Hematopoietic multipotent progenitor cell (in vitro differentiated cells): ENCODE measurements at places on chromosomes 6 and 20.

- no peak for DNase-seq
Measured at GRCh38 chr20:57071283-57071731, 195.1 kb downstream of the BMP7 start.

- DNase-seq: no peak
Measured at GRCh38 chr6:94462231-94462630, 1042.9 kb upstream of the EPHA7 start.

DNA sequence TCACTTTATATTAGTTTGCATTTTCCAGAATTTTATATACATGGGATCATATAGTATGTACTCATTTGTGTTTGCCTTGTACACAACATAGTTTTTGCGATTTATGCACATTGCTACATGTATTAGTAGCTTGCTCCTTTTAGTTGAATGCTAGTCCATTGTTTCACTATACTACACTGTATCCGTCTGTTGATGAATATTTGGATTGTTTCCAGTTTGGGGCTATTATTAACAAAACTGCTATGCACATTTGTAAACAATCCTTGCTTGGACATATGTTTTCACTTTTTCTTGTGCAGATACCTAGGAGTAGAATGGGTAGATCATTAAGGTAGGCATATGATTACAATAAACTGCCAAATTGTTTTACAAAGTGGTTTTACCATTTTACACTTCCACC lies 3.9 kb upstream of the LRRC1 start:
- no peak for DNase-seq

- no peak for DNase-seq
Measured at GRCh38 chr6:144741659-144742058, 456.5 kb downstream of the UTRN start.

GRCh38 chr6:107330168-107330567 lies 129.2 kb downstream of the PDSS2 start:
- no peak for DNase-seq

GRCh38 chr20:37758332-37758731 lies 64.5 kb downstream of the CTNNBL1 start:
- DNase-seq: no peak

- DNase-seq: no peak
Measured at GRCh38 chr6:118752803-118753202, 101.4 kb upstream of the CEP85L start.

DNA sequence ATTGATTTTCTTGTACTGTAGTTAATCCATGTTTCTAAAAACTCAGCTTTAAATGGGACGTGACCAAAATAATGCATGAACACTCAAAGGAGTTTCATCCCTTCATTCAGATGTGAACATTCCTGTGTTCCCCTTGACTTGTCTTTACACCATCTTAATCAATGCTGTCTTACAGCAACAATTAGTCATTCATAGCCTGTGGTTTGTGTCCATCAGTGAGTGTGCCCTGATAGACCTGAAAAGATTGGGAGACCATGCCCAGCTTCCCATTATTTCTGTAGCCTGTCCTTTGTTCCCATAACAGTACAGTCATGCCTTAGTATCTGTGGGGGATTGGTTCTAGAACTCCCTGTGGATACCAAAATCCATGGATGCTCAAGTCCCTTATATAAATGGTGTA lies 23.9 kb downstream of the NT5E start:
- DNase-seq: no peak

- no peak for DNase-seq
Measured at GRCh38 chr6:160128879-160129516, 7.4 kb downstream of the SLC22A1 start.

GRCh38 chr6:49966823-49967222 lies 2.6 kb downstream of the DEFB113 start:
- no peak for DNase-seq

GRCh38 chr6:139647016-139647415 lies 272.6 kb upstream of the CITED2 start:
- DNase-seq: no peak

- peak; percentile 40 for DNase-seq
Measured at GRCh38 chr6:37536491-37537190, 36.9 kb upstream of the CCDC167 start.

DNA sequence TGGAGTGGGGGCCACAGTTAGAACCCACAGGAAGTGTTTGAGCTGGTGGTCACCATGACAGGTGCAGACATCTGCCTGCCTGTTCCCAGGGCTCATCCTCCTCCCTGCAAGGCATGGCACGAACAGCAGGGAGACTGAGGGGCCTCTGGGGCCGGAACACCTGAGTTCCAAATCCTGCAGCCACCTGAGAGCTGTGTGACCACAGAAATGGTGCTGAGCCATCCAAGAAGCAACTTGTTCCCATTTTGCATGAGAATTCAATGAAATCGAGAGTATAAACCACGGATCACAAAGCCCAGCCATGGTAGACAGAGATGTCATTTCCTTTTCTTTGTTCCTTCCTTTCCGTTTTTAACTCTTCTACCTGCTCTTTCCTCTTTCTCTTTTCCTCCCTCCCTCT lies 268.6 kb downstream of the FOXA2 start:
- no peak for DNase-seq

- DNase-seq: no peak
Measured at GRCh38 chr6:112660626-112661025, 313.5 kb downstream of the RFPL4B start.

DNA sequence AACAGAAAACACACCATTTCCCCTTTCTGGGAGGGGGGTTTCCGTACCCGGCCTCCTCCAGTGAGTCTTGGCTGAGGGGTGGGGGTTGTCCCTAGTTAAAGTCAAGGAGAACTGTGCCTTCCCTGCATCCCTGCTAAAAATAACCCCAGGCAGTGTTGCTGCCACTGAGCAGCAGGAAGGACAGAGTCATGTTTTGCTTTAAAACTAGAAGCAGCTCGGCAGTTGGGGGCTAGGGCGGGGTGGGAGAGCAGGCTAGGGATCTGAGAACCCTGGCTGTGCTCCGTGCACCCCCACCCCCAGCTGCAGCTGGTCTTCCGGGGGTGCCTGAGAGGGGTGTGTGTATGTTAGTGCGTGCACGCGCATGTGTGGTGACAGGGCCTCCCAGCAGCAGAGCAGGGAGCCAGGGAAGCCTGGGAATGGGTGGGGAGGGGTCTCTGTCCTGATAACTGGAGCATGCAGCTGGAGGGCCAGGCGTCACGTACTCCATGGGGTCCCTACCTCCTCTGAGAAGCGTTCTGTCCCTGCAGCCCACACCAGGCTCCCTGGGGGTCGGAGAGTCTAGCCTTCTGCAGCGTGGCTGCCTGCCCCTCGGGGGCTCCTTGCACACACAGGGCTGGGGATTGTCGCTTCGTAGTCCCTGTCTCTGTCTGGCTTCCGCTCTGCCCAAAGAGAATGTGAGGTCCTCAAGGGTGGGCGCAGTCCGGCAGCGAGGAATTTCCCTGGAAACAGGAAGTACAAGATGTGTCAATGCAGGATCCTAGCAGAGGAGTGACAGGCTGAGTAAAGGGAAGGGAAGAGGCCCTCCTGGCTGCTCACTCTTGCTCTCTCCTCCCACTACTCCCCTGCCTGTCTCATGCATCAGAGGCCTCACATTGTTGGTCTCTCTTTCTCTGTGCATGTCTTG lies 16.8 kb upstream of the ARMC12 start:
- DNase-seq: peak; percentile 59

DNA sequence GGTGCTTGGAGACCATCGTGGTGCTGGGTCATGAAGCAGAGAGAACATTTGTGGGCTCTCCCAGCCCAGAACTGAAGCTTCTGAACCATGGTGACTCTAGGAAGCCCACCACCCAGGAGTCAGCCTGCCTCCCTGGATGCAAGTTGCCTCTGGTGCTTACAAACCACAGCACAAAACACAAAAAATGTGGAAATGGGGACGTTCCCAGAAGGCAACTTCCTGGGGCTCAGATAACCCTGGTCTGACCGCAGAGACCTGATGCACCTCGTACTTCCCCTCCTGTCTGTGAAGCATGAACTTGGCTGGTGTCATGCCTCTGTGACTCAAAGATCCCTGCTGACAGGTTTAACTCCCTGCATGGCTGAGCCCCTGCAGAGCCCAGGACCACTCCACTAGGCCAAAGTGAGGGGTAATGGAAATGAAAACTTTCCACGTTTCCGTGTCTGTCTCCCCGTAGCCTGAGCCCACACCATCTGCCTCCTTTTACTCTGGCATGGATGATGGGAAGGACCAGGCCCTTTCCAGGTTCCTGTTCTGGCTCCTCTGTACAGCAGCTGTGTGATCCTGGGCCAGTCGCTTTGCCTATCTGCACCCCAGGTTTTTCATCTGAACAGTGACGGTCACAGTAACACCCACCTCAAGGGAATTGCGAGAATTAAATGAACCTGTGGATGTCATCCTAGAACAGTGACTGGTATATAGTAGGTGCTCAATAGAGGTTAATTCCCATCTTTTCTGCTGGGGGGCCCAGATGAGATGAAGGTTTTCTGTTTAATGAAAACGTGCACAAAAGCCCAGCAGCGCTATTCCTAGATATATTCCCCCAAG lies 57.7 kb downstream of the PPP1R16B start:
- DNase-seq: no peak

- DNase-seq: no peak
Measured at GRCh38 chr6:136950436-136951126, 28.5 kb downstream of the SLC35D3 start.

DNA sequence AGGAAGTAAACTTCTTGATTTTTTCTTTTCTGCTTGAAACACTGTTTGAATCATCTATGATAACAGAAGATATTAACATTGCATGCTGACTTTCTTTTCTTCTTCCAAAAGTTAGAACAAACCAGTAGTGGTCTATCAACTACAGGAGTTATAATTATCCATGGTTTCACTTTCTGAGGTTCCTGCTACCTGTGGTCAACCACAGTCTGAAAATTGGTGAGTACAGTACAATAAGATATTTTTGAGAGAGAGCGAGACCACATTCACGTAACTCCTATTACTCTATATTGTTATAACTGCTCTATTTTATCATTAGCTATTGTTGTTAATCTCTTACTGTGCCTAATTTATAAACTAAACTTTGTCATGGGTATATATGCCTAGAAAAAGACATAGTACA lies 86.1 kb downstream of the MAP7 start:
- peak; percentile 29 for DNase-seq

GRCh38 chr6:4023240-4023639 lies 55.7 kb downstream of the FAM217A start:
- DNase-seq: no peak

DNA sequence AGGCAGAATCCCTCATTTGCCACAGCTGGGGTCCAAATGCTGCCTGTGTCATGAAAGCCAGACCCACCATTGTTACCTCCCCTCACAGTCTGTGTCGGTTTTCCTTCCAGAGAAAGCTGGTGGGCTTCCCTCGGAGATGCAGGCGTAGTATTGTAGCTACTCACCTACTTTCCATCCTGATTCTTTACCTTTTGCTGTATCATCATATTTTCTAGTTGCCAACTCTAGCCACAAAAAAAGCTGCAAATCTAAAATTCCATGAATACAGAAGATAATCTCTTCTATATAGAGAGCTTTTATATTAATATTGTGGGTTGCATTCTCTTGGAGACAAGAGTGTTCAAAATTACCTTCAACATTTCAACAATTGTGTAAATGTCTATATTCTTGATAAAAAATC lies 98.0 kb upstream of the LAMP5 start:
- DNase-seq: no peak

DNA sequence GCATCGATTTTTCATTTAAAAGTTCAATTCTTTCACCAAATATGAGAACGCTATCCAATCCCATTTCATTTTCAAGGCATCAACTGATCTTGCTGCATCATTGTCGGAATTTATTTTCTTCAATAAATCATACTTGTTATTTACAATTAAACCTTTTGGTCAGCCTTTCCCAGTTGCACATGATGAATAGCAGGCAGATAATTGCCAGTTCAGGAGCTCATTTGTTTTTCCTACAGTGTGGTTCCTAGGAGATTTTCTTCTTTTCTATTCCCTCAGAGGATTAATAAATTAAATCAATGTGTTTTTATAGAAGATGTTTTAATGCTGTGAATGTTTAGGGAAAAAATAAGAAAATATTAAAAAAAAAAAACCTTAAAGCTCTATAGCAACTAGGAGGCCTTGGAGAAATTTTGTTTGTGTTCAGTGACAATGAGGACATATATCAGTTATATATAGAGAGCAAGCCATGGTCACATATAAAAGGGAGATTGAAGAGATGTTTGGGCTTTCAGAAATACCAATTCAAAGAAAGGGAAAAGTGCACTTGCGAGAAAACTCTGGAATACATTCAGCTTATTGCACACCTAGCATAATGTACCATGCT lies 30.4 kb downstream of the LGSN start:
- DNase-seq: no peak

GRCh38 chr6:166877906-166878305 lies 78.4 kb downstream of the RNASET2 start:
- no peak for DNase-seq

DNA sequence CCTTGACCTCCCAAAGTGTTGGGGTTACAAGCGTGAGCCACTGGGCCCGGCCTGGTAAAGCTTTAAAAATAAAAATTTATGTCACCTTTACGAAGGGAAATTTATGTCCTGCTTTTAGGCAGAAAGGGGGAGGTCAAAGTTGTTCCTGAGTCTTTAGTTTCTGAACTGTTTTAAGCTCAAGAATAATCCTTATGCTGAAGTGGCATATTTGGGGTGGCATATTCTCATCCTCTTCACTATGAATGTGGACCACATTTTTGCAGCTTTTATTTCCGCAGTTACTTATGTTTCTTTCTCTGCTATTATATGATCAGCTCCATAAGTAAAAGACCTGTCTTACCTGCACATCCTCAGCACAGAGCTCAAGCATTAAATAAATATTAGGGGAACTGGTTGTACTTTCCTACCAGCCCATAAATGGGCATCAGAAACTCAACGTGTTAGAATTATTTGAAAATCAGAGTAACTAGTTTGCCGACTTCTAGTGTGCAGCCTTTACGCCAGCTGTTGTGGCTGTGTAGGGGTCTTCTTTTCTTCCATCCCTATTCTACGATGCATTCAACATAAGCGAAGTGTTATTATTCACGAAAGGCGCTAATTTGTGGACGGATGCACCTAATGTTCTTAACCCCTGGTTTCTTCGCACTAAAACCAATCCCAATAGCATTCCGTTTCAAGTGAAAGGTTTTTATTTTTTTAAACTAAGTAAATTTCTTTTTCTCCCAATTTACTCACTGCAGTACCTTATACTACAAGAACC lies 867 bp upstream of the AKAP7 start:
- no peak for DNase-seq

DNA sequence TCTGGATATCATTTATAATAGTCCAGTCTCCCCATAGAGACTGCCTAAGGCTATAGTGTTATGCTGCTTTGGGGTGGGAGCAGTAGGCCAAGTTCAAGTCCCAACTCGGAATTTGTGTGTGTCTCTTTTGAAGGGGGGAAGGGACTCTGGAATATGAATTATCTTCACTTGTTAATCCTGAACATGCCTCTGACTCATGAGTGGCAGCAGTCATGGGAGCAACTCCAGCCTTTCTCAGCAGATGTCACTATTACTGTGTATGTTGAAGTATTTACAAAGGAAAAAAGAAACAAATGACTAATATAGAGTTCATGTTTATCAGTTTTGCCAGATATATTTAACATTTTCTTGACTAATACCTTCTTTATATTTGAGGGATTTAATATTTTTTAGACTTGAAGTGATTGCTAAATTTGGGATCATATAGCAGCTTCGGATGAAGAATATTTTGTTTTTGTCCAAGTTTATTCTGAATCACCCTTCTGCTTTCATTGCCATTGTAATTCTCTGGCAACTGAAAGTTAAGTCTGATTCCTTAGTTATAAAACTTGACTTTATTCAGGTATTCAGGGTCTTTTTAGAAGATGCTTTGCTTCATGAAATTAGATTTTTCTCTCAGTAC lies 23.4 kb downstream of the FAM217A start:
- DNase-seq: peak; percentile 38

GRCh38 chr6:113786168-113786567 lies 71.0 kb upstream of the MARCKS start:
- DNase-seq: no peak
